ENCODE measurements at places on chromosomes 7 and 10. TPM values are rescaled to one million over a fixed set of nuclear protein-coding genes. Genes with fewer than 3 reads are reported as not detected.

Gene C7orf33
- not detected for total RNA-seq

Gene ATRNL1
- 592 TPM for total RNA-seq

Gene OR2A1
- total RNA-seq = not detected

Gene ANKRD2
- 0.46 TPM for total RNA-seq

Gene CRTAC1
- total RNA-seq = 55.8 TPM

Gene RBP3
- not detected for total RNA-seq

Gene WEE2
- total RNA-seq = 0.23 TPM

Gene RFC2
- total RNA-seq = 27.7 TPM

Gene GJD4
- 0.23 TPM for total RNA-seq

All from diencephalon (tissue), 1 donor.